HFFc6 (cell line): ENCODE measurements at places on chromosomes 1 and 21.

DNA sequence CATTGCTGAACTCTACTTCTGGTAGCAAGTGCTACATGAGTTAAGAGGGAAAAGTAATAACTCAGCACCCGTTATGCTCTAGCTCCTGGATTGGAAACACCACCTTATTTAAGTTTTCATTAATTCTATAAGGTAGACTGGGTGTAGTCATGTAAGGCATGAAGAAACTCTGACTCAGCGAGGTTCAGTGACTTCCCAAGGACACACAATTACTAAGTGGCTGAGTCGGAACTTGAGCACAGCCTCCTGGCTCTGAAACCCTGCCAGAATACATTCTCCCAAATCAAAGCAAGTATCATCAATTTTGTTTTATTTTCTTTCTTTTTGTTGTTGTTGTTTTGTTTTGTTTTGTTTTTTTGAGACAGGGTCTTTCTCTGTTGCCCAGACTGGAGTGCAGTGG is 29.1 kb upstream of the SCCPDH start:
- peak; percentile 28 for DNase-seq

GRCh38 chr1:23417570-23417969 is 7.0 kb downstream of the TCEA3 start:
- DNase-seq = no peak

DNA sequence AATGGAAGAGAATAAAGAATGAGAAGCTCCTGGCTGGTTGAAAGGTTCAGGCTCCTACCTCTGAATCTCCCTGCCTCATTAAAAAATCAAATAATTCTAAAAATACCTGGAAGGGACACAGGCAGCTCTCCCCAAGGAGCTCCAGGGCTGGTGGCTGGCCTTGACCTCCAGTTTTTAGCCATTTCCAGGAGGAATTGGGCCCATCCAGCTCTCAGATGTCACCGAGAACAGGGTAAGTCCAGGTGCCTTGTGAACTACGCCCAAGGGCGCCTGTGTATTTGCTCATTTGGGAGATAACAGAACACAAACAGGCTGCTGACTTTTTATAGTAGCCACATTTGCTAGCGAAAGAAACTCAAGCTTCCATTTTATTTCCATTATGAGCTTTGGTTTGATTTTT is 321.0 kb upstream of the C1orf174 start:
- no peak for DNase-seq

- no peak for DNase-seq
Observed at GRCh38 chr21:35796844-35797243, 263.5 kb downstream of the SETD4 start.

- no peak for DNase-seq
Observed at GRCh38 chr1:18353528-18353927, 127.2 kb upstream of the KLHDC7A start.

DNA sequence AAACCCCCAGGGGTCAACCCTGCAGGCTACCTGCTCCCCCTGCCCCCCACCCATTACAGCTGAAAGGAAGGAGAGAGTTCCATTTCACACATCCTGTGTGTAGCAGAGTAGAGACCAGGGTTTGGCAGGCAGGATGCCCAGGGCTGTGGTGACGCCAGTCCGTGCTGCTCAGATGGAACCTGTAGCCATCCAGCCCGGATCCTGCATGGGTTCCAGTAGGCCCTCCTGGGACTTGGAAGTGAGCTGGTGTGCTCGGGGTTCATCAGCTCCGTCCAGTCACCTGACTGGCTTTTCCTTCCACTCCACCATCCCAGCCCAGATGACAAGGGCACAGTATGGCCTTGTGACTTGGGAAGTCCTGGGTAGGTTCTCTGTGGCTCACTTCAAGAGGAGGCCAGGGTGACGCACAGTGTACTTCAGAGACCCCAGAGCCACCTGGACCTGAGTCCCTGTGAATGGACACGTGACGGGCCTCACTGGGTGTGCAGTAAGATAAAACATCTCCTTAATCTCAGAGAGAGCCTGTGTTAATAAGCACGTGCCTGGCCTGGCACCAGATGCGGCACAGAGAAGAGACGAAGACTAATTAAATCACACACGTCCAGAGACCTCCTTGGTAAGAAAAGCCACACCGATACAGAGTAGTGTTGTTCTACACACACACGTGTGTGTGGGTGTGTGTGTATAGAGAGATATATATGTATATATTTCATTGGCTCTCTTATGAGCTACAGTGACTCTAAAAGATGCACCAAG is 16.0 kb downstream of the ITPKB start:
- no peak for DNase-seq

GRCh38 chr1:48236716-48237470 is 14.4 kb downstream of the SLC5A9 start:
- no peak for DNase-seq

DNA sequence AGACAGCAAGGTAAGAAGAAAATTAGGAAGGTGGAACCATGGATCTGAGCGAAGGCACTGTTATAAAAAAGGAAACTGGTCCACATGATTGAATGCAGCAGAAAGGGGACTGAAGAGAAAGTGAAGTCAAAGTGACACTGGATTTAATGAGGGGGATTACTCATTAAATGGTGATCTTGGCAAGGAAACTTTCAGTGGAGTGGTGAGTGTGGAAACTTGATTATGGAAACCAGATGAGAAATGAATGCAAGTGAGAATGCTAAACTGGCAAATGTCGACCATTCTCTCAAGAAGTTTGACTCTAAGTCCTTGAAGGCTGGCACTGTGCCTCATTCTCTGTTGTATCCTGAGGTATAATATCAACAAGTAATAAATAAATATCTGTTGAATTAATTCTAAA is 23.3 kb downstream of the COLGALT2 start:
- DNase-seq = no peak

DNA sequence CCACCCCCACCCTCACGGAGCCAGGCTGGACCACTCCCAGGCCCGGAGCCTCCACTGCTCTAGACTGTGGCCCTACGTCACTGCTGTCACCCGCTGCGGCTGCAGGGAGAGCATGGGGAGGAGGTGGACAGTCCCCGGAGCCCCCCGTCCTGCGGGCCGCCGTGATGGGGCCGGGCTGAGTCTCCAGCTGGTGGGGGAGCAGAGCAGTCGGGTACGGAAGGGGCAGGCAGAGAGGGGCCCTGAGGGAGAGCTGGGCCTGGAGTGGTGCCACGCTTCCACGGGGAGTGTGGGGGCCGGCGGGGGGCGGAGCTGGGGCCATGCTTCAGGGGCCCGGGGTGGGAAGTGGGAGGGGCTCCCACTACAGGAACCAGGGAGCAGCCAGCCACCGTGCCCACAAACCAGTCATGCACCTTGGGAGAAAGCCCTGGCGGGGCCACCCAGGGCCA is 98.9 kb upstream of the KCNK1 start:
- DNase-seq = no peak

- DNase-seq = no peak
Observed at GRCh38 chr1:114703242-114703641, 7.9 kb upstream of the AMPD1 start.

GRCh38 chr21:28821276-28822122 is 171.2 kb downstream of the LTN1 start:
- DNase-seq = peak; percentile 41

DNA sequence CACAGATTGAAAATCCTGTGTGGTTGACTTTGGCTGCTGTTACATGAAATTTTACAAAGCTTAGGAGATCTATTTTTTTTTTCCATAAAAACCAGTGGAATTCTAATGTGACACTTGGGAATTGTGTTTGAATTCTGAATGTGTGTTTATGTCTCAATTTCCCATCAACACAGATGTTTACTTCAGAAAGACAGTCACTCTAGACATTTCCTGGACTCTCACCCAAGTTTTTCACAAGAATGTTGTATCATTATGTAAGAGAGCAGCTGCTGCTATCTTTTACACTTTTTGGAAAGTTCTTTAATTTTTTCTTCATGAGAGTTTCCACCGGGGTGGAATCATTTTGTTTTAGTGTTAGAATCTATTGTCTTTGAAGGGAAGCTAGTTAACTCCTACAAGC is 210.1 kb downstream of the GIPC2 start:
- no peak for DNase-seq

GRCh38 chr1:96425382-96426129 is 296.0 kb upstream of the PTBP2 start:
- DNase-seq = no peak

DNA sequence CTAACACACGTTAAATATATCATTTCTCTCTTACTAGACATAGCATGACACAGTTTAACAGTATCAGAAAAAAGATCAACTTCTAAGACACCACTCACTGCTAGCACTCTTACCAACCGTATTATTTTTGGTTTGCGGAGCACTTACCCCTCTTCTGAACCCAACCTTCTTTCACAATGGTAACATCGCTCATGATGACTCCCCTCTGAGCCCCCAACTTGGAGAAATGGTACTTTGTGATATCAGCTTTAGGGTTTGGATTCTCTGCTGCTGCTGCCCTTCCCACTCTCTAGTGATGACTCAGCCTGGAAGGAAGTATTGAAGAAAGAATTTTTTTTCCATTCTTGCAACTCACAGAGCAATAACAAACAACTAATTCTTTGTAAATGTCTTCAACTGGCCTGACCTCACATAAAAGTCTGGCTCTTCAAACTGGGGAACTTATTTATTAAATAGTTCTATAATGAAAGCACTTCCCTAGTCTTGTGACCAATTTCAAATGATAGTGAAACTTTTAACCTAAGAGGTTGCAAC is 7.0 kb downstream of the AKT3 start:
- peak; percentile 87 for DNase-seq

DNA sequence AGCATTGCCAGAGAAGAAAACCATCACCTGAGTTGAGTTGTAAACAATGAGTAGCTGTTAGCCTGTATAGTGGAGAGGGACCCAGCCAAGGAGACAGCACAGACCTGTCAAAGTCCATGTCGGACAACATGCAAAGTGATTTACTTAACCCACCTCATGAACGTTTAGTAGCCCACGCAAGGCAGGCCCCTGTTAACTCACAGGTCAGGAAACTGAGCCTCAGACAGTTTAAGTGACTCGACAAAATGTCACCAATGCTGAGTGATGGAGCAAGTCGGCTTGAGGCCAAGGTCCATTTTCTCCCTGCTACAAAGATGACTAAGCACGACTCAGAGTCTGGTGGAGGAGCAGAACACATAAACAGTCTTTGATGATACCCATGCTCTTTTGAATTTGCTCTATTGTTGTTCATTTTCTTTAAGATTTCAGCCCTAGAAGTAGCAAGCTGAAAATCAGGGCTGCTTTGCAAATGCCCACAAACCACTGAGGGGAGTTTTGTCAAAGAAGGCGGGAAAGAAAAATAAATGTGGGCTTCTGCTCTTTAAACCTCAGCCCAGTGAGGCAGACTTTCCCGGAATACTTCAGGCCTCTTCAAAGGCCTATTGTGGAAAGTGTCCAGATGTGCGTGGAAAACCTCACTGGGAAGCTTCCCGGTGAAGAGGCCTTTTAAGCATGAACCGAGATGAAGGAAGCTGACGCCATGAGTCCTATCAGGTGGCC is 83.8 kb upstream of the HOOK1 start:
- DNase-seq = peak; percentile 93

- DNase-seq = no peak
Observed at GRCh38 chr1:15222653-15223303, 24.2 kb upstream of the FHAD1 start.

- DNase-seq = no peak
Observed at GRCh38 chr1:212205843-212206242, 79.4 kb upstream of the PPP2R5A start.

DNA sequence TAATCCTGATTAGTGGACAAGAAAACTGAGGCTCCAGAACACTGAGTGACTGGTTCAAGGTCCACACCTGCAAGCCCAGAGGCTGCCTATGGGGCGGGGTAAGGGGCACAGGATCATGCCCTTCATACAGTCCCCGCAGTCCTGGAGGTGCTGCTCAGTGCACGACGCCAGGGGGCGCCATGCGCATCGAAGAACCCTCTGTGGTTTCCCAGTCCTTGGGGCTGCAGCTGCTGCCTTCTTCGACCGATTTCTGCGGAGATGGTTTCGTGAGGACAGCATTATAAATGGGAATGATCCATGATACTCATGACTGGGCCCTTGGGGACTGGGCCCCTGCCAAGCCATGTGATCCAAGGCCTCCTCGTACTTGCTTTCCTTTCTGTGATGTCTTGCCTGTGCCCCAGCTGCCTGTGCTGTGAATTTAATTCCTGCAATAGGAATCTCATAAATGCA is 37.1 kb upstream of the ARHGEF10L start:
- DNase-seq = peak; percentile 68

DNA sequence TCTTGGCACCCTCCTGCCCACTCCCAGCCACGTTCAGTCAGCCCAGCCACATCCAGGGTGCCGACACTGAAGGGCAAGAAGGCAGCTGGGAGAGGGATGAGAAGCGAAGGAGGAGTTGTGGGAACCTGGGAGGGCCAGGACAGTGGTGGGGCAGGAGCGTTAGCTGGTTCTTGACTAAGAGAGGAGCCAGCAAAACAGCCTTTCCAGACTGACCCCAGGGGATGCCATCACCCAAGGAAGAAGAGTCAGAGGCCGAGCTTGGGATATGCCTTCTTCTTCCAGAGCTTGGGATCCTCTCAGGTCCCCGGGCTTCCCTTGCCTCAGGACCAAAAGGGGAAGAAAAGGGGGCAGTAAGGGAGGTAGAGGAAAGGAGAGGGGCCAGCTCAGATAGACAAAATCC is 7.2 kb downstream of the INKA2 start:
- DNase-seq = no peak

GRCh38 chr21:39502631-39503030 is 50.9 kb downstream of the SH3BGR start:
- no peak for DNase-seq

DNA sequence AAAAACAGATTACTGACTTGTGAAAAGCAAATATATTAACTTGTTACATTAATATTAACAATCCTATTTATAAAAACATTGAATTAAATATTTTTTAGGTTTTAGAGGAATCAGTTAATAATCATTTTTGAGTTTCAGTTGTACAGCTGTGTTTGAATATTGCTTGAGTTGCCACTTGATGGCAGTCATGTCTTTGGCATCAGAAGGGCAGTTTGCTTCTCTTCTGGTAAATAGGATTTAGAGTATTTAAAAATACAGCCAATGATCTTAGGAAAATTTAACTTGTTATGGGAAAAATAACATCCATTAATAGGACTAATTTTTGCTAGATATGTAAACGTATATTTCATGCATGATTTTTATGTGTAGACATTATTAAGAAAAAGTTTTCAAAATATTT is 234.1 kb downstream of the NCAM2 start:
- peak; percentile 43 for DNase-seq

- DNase-seq = no peak
Observed at GRCh38 chr1:107914119-107914765, 50.7 kb downstream of the VAV3 start.

- no peak for DNase-seq
Observed at GRCh38 chr1:170077926-170078325, 3.4 kb upstream of the KIFAP3 start.

DNA sequence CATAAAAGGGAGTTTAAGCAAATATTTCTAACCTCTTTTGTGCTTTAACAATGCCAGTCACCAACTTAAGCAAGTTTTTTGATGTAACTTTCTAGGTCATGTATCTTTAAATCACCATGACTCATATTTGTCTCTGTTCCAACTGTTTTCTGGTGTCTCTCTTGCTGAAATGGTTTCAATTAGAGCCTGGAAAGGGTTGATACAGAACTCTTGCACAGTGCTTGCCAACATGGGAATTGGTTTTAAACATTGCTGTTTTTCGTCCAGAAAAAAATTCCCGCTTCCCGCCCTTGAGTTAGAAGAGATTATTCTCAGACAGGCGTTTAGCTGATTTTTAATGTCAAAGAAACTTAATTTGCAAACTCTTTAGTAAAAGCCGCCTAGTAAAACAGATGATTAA is 46.4 kb upstream of the SLC22A15 start:
- peak; percentile 66 for DNase-seq
